Fibroblast of skin of right quadriceps (primary cell): ENCODE measurements at places on chromosomes 11 and 22.

GRCh38 chr11:17744151-17744940 is 9.8 kb downstream of the KCNC1 start:
- peak; percentile 41 for DNase-seq

DNA sequence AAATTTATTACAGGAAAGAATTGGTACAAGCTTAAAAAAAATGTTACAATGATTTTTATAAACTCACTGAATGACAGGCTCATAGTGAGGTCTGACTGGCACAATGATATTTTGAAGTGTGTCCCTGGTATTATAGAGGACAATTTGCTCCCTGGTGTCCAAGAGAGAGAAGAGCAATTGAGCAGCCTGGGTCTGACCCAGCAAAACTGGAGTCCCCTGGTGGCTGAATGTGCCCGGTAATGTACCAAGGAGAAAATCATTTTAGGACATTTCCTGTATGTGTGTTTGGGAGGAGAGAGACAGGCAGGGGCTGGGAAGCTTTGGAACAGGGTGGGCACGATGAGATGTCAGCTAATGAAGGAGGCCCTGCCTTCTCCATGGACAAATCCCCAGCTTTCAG is 125.3 kb downstream of the APOL5 start:
- DNase-seq: peak; percentile 34

GRCh38 chr22:45787759-45788158 is 116.1 kb downstream of the ATXN10 start:
- DNase-seq: no peak

DNA sequence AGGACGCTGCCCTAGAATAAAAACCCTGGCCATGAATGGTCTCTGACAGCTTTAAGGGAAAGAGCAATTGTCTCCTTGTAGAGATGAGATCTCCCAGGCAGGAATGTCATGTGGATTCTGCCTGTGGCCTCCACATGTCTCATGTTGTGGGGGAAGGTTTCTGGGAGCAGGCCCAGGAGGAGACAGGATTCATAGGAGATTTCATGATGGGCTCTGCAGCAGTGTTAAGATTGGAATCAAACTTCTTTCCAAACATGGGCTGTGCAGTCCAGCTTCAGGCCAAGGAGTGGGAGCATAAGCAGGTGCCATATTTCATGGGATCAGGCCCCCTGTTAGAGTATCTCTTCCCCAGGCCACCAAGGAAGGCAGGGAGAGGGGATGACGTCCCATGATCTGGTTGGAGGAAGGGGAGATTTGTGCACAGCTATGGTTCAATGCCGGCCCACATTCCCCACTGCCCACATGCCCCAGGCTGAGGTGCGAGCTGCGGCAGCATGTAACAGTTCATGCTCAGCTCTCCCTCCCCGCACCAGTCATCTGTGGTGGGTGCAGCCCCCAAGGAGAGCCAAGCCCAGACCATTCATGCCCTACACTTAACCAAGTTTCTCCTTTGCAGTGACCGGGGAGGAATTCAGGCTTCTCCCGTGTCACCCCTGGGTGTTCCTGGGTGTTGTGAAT is 42.5 kb downstream of the LMO1 start:
- no peak for DNase-seq

DNA sequence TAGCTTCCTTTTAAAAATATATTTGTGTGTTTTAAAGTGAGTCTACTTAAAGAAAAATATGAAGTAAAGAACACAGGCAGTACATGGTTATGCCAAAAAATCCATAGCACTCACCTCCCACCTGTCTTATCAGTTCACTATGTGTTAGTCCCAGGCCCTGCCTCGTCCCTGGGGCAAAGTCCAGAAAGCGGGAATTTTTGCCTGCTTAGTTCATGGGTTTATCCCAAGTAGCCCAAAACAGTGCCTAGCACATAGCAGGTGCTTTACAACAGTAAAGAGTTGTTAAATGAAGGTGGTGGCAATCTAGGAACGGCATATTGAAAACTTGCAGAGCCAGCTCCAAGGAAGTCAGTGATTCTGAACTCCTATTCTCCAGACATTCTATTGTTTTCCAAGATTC is 154.0 kb downstream of the MN1 start:
- DNase-seq: no peak

GRCh38 chr11:46295312-46296058 is 18.0 kb downstream of the CREB3L1 start:
- DNase-seq: peak; percentile 81

GRCh38 chr11:93653080-93653479 is 8.4 kb upstream of the CEP295 start:
- DNase-seq: no peak

GRCh38 chr11:109730669-109731068 is 308.7 kb downstream of the C11orf87 start:
- no peak for DNase-seq

GRCh38 chr22:46031066-46031465 is 54.1 kb upstream of the WNT7B start:
- DNase-seq: no peak

GRCh38 chr22:23138584-23139435 is 3.0 kb downstream of the RSPH14 start:
- no peak for DNase-seq

DNA sequence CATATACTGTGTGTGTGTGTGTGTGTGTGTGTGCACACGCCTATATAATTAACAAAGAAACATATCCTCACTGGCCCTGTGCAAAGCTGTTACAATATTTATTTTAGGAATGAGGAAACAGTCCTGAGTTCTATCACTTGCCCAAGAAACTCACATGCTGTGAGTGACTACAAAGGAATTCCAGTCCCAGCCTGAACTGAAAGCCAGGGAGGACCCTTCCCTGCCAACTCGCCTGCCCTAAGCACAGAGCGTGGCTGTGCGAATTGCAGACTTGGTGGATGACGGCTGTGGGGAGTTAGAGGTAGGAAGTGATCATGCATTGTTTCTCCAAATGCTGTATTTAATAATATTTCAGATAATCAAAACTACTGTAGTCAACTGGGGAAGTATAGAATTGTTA is 26.4 kb upstream of the CD5 start:
- DNase-seq: peak; percentile 34

- DNase-seq: peak; percentile 51
These were observed 3.9 kb downstream of the CDC45 start for GRCh38 chr22:19483481-19484244.

DNA sequence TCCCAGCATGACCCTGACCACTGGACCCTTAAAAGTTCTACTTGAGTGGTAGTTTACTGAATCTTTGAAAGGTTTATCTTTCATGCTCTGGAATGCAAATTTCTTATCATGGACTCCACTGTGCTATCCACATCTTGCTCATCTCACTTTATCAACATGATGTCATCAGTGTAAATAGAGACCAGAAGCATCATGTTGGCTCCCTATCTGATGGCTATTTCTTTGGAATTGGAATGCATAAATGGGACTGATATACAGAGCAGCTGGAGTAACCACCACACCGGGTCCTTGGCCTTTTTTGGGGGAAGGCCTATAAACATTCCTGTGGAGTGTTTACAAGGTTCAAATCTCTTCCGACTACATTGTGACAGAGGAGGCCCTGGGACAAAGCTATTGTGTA is 74.1 kb upstream of the CEP126 start:
- DNase-seq: no peak

DNA sequence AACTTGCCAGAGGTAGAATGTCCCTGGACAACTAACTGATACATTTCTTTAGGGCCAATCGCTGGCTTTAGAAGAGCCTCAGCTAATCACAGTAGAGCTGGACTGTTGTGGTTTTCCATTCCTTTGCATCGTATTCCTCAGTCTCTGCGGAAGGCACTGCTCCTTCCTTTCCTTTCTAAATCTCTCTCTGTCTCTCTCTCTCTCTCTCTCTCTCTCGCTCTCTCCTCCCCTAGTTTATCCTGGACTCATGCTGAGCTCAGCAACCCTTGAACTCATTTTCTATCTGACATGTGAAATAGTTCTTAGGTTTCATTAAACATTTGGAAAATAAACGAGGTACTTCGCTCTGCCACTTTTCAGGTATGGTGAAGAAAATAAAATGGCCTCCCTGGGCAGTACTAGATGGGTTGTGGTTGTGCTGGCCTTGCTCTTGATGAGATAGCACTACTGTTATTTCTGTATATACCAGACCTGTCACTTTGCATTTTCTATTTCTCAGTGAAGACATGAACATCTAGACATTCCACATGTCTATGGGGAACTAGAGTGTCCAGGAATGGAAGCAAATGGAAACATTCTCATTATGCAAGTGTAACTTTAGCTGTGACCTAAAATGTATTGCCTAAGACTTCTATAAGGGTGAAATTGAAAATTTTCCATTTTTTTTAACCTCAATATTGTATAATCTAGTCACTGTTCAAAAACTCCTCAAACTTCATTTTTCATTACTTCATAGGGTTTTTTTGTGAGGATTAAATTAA is 12.0 kb upstream of the SESN3 start:
- no peak for DNase-seq

DNA sequence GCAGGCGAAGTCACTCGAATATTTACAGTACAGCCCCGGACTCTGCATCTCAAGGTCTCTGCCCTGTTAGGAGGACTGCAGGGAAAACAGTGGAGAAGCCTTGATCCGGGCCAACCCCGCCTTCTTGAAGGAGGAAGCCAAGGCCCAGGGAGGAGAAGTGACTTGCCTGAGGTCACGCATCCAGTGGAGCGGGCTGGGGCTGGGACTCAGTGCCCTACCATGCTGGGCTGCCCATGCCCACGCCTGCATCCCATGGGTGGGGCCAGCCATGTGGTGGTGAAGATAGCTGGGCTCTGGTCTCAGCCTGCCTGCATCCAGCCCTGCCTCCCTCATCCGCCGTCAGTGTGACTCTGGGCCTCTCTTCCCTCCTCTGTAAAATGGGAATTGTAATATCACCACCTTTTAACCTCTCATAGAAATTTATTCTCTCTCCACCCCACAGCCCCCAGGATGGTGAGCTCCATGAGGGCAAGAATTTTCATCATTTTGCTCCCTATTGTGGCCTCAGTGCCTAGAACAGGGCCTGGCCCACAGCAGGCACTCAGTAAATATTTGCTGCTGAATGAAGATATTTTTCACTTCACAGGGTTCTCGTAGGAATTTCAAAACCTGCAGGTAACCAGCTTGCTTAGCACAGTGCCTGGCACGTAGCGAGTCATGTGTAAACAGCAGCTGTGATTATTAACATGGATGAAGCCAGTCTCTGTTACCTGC is 57.3 kb downstream of the OTOG start:
- DNase-seq: no peak

DNA sequence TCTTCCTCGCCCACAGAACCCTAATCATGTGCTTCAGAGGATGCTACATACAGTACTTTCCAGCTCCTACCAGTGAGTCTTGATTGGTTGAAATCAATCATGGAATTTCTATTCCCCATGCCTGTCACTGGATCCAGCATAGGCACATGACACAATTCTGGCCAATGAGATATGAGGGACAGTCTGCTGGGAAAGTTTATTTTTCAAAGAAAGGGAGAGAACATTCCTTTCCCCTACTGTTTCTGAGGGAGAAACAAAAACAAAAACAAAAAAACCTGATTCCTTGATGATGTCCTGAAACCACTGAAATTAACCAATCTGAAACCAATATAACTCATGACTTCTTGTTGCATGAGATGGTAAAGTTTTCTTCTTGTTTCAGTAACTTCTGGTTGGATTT is 3.3 kb upstream of the RCN1 start:
- DNase-seq: peak; percentile 64

GRCh38 chr11:32005786-32006416 is 85.0 kb upstream of the RCN1 start:
- peak; percentile 54 for DNase-seq

- DNase-seq: no peak
These were observed 7.5 kb downstream of the ELMOD1 start for GRCh38 chr11:107598225-107599139.

DNA sequence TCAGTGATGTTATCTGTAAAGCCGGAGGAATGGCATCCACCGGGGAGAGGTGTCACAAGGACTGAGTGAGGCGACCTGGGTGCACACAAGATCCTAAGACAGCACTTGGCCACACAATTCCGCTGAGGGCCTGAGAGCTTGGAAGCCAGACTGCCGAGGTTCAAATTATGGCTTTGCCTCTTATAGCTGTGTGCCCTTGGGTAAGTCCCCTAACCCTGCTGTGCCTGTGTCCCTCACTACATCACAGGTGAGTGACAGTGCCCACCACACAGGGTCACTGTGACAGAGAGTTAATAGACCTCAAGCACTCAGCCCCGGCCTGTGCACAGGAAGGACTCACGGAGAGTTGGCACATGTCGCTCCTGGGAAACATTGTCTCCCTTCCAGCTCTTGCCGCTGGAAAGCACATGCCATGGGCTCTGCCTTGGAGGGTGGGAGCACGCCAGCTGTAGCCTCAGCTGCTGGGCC is 592 bp downstream of the RHOD start:
- DNase-seq: no peak

- DNase-seq: no peak
These were observed 6.1 kb downstream of the ZNF74 start for GRCh38 chr22:20399866-20400605.

DNA sequence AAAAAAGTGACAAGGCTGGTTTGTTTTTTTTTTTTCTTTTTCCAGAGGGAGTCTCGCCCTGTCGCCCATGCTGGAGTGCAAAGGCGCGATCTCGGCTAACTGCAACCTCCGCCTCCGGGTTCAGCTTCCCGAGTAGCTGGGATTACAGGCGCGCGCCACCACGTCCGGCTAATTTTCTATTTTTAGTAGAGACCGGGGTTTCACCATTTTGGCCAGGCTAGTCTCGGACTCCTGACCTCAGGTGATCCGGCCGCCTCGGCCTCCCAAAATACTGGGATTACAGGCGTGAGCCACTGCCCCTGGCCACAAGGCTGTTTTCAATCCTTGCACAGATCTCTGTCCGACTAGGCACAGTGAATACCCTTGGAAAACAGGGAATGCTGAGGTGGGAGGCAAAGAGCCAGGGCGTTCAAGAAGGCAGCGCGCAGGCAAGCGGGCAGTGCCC is 566 bp downstream of the ATP6V1E1 start:
- DNase-seq: no peak

DNA sequence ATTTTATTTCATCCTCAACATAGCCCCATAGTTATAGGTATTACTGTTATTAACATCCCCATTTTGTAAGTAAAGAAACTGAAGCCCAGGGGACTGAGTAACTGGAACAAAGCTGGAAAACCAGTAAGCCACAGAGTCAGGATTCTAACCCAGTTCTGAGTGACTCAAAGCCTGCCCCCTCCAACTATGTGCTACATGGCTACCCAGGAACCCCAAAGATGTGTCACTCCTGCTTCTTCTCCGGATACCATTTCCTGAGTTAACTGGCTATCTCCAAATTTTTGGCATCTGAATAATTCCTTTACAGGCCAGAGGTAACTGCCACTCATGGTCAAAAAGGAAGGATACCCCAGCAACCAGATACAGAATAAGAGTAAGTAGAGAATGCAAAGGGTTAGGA is 43.6 kb downstream of the TENM4 start:
- DNase-seq: peak; percentile 58

DNA sequence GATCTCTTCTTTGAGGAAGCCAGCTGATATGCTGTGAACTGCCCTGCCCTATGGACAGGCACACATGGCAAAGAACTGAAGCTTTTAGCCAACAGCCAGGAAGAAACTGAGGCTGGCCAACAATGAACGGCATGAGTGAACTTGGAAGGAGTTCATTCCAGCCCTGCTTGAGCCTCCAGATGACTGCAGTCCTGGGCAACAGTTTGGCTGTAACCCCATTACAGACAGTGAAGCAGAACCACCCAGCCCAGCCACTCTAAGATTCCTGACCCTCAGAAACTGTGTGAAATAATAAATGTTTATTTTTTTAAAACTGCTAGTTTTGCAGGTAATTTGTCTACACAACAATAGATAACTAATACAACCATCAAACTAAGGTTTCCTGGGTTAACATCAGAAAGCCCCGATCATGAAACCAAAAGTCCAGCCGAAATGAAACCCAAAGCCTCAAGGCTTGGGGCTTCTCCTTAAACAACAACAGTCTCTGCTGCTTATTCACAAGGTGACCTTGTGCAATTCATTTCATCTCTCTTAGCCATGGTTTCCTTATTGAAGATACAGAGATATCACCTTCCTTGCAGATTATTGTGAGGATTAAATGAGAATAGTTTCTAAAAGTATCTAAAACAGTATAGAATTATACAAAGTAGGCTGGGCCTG is 31.4 kb downstream of the PAK1 start:
- no peak for DNase-seq
